ENCODE measurements at places on chromosomes 5 and 9.

DNA sequence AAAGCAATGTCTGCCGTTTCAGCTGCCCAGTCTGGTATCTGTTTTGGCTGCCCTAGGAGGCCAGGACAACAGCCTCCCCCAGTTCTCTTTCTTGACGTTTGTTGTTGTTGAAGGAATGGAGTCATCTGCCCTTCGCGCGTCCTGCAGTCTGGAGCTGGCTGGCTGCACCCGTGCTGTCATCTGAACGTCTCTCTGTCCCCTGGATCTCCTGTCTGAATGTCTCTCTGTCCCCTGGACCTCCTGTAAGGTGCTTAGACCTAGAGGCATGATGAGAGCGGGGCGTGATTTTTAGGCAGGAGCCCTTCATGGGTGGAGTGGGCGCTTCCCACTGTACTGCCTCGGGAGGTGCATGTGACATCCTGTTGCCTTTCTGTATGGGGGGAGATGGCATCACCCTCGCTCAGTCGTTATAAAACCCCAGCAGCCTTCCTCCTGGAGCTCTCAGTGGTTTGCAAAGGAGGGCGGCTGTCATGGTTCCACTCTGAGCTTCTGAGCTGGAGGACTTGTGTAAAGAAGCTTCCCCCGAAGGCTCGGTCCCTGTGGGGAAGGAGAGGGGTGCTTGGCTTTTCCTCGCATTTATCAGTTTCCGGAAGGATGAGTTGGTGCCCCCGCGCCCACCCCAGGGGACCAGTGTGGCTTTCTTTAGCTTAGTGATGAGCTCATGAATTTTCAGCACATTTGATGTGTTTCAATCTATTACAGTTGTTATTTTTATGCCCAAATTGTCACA is 49.8 kb upstream of the OLFM1 start:
- DNase-seq = no peak

GRCh38 chr5:62273687-62274086 is 32.3 kb upstream of the KIF2A start:
- DNase-seq = no peak

DNA sequence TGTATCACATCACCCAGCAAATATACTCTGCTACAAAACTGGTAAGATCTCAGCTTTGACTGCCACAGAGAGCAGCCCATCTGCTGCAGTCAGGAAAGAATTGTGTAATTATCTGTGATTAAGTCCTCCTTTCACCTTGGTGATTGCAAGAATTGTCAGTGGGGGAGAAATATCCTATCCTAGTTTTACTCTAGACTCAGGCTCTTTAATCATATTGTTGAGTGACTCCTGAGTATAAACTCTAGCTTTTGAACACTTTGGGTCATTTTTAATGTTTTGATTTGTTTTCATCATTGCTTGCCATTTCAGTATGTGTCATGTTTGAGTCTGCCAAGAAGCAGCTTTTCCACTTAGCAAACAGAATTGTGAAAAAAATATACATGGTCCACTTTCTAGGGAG is 32.1 kb downstream of the VCAN start:
- no peak for DNase-seq

DNA sequence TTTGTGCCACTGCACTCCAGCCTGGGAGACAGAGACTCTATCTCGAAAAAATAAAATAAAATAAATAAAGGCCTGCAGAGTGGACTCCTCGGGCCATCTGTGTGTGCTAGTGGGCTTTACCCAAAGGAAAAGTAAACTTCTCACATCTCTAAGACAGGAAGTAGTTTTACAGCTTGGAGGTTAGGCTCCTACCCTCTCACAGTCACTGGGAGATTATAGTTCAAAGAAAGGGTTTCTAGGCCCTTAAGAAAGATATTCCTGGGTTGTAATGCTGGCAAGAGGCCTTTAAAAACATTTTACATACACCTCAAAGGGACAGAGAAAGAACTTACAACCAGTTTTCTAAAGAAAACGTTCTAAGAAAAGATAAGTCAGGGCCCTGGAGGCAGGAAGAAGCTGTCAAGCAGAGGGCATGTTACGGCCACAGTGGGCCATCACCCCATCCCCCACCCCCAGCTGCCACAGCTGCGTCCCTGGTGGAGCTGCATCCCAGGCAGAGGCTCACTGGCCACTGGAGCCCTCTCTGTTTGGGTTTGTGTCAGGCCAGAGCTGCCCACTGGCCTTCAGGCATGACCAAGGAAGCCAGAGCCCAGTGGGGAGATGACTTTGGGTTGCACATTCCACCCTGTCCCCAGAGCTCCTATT is 78.1 kb upstream of the CDK20 start:
- DNase-seq = no peak

DNA sequence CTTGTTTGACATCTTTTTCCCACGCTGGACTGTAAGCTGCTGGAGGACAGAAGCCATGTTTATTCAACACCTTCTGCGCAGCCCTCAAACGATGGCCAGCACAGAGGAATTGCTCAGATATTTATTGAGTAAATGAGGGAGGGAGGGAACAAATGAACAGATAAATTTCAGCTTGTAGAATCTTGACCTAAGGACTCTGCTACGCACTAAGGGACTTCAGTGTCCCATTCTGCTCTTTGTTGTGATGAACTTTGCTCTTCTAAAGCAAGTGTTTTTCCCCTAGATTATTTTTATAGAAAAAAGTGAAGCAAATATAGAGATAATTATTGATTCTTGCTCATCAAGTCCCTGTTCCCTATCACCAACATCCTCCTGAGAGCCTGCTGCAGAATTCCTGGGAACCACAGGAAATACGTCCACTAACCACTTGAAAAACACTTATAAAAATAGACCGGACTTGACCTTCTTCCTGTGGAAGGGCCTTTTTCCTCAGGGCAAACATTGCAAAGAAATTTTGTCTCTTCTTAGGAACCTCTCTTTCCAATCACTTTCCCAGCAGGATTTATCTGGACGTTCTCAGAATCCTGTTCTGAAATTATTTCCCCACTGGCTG is 54.9 kb downstream of the FGF1 start:
- DNase-seq = no peak

GRCh38 chr9:90477535-90477934 is 165.1 kb downstream of the DIRAS2 start:
- DNase-seq = no peak

Data from CD4-positive, alpha-beta T cell treated with Interleukin-17A for 1 hour (primary cell).